Stimulated activated CD4-positive, alpha-beta T cell treated with anti-CD3 and anti-CD28 coated beads, Interleukin-15, amount 100 ng/mL, for 24 hours (primary cell): ENCODE measurements at places on chromosomes 3 and 15.

DNA sequence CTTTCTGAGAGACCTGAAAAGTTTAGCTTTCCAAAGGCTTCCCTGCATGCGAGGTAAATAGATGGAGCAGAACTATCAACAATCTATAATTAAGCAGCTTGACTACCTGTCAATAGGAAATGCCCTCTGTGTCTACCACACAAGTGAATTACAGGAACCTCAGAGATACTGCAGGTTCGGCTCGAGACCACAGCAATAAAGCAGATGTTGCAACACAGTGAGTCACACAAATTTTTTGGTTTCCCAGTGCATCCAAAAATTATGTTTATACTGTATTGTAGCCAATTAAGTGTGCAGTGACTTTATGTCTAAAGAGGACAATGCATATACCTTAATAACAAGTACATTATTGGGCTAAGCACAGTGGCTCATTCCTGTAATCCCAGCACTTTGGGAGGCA is 252.0 kb downstream of the UBE2E2 start:
- DNase-seq = no peak

GRCh38 chr15:40081691-40082194 is 26.9 kb downstream of the BMF start:
- DNase-seq = no peak

- no peak for DNase-seq
Measured at GRCh38 chr3:38853011-38853410, 37.0 kb upstream of the SCN10A start.

GRCh38 chr3:53763353-53763752 is 82.9 kb downstream of the CHDH start:
- no peak for DNase-seq

- no peak for DNase-seq
Measured at GRCh38 chr3:50169232-50169832, 14.2 kb downstream of the SEMA3F start.

GRCh38 chr15:77654975-77655374 is 22.3 kb upstream of the LINGO1 start:
- DNase-seq = no peak

- DNase-seq = peak; percentile 33
Measured at GRCh38 chr15:64622410-64623260, 152.8 kb downstream of the RBPMS2 start.

- DNase-seq = no peak
Measured at GRCh38 chr3:185270956-185271332, 17.1 kb upstream of the EHHADH start.

DNA sequence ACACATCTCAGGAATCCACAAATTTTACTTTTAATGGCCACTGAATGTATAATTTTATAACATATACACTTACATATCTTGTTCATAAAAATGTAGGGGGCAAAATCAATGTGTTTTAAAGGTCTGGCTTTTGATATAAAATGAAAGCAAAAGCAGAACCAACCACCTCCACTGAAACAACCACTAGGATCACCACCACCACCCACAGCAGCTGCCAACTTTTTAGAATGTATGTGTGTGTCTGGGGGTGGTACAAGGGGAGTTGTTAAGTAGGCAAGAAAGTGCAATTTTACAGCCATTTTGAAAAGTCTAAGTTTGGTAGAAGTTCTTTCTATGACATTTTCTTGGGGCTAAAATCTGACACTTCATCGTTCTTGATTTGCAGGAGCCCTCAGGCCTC is 44.0 kb downstream of the OTOL1 start:
- DNase-seq = no peak

GRCh38 chr15:81280696-81281455 is 43.1 kb downstream of the STARD5 start:
- DNase-seq = no peak

GRCh38 chr3:190577225-190577624 is 63.3 kb downstream of the IL1RAP start:
- DNase-seq = peak; percentile 12

GRCh38 chr3:5277612-5278236 is 90.2 kb downstream of the EDEM1 start:
- no peak for DNase-seq

- no peak for DNase-seq
Measured at GRCh38 chr15:94253742-94254141, 22.4 kb downstream of the MCTP2 start.

- no peak for DNase-seq
Measured at GRCh38 chr15:68371160-68371559, 60.8 kb downstream of the ITGA11 start.

DNA sequence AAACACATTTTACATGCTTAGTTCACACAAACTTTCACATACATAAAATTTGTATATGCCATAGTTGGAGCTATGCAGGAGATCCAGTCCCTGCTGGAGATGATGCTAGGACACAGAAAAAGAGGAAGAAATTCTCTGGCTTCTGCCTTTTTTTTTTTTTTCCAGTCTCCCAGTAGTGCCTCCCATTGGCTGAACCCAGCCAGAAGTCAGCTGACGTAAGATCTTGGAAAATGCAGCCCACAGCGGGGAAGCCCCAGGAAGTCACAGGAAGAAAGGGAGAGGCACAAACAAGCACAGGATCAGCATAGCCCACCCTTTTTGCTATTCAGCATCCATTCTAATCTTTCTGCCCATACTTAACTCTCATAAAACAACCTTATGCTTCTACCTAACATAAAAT is 38.5 kb downstream of the SCN11A start:
- DNase-seq = no peak

DNA sequence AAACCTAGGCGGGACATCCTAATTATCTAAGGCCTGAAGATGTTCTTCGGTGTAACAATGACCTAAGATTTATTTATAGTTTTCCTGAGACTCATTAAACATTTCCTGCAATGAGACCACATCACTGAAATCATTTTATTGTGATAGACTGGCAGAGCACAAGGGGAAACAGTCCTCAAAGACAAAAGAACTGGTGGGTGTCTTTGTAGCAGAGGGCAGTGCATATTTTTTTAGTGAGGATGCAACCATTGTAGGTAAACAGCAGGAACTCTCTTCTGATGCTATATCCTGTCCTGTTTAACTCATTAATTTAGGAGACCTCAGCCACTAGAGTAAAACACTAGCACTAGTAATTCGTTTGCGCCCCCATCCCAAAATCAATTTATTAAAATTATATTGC is 100.0 kb downstream of the MAGI1 start:
- no peak for DNase-seq

GRCh38 chr15:67543348-67543718 is 830 bp downstream of the MAP2K5 start:
- no peak for DNase-seq

DNA sequence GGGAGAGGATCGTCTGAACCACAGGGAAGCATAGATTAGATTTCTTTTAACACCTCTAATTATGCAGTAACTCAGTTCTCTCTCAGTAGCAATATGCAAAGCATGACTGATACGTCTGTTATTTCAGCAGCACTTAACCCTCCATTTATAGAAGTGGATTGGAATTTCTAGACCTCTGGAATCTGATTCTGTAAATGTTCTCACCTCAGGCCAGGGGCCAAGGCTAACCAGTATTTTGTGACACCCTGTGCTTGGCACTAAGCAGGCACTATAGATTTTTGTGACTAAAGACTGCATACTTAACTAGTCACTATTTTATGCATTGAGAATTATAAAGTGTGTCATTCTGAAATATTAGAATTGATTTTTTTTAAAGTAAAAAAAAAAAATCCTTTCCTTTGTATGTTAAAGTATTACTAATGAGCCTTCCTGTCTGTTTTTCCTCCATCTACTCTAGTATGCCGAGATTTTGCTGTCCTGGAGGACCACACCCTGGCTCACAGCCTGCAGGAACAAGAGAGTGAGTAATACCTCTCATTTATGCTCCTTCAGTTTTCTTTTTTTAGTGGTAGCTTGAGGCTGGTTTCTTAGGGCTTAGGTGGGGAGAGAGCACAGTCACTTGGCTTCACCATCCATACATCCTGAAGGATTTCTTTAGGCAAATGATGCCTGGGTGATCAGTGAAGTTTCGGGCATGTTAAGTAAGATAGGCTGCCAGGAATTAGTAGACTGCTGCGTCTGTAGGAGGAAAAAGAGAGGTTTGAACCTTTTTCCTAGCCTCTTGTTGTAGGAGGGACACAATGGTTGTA is 26.5 kb upstream of the UTS2B start:
- no peak for DNase-seq

DNA sequence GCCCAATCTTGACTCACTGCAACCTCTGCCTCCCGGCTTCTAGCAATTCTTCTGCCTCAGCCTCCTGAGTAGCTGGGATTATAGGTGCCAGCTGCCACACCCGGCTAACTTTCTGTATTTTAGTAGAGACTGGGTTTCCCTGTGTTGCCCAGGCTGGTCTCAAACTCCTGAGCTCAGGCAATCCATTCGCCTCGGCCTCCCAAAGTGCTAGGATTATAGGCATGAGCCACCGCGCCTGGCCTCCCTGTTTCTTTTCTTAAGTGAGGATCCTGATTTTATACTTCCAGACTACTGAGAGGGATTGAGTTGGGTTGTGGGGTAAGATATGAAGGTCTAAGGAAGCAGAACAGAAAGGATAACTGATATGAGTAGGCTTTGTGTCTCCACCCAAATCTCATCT is 106.8 kb downstream of the CNTN3 start:
- DNase-seq = no peak

DNA sequence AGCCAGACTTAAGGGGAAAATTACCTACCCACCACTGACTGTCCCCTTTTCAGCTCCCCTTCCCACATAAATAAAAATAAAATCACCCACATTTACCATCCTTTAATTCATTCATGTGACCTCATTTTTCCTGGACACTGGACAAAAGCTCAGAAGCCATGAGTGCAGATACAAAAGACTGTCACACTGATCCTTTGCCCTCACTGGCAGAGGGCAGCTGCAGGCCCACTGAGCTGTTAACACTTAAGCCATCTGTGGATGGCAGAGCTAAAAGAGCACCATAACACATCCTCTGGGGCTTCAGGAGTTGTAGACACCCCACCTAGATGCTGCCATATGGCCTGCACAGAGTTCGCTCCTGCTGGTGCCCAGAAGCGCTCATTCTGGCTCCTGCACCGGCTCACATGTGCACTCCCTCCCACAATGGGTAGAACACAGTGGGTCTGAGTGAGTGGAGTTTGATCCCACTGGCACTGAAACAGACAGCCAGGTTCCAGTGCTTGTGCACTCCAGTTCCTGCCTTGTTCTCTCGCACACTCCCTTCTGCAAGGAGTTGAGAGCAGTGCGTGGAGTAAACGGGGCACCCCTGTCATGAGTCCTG is 38.8 kb downstream of the EDC3 start:
- DNase-seq = no peak

DNA sequence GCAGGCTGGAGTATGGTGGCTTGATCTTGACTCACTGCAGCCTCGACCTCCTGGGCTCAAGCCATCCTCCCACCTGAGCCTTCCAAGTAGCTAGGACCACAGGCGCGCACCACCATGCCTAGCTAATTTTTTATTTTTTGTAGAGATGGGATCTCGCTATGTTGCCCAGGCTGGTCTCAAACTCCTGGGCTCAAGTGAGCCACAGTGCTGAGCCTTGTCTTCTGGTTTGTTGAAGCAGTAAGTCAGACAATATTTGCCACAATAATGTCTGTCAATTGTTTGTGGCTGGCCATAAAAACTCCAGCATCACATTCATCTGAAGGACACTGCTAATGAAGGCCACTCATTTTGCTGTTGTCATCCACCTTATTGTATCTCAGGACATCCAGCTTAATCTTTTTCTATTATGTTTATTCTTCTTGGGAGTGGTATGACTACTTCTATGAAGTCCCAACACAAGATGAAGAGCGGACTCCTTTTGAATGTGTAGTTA is 185.9 kb downstream of the FNDC3B start:
- no peak for DNase-seq

- no peak for DNase-seq
Measured at GRCh38 chr3:164620423-164620822, 457.9 kb downstream of the SI start.

DNA sequence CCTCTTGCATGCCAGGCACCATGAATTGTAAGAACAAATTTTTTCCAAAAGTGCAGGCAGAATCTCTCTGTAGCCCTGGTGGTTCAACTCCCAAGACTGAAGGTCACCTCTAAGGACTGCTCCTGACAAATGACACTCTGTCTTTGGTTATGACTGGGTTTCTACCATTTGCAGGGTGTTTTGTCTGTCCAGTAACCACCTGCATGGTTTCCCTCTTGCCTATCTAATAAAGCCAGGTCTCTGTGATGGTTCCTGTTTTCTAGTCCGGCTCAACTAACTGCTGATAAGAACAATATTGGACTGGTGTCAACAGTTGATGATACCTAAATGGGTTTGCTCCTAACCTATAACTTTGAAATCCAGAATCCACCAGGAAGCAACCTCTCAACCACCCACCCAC is 43.7 kb downstream of the ATP8B4 start:
- no peak for DNase-seq

- no peak for DNase-seq
Measured at GRCh38 chr3:122435950-122436349, 20.1 kb upstream of the WDR5B start.

DNA sequence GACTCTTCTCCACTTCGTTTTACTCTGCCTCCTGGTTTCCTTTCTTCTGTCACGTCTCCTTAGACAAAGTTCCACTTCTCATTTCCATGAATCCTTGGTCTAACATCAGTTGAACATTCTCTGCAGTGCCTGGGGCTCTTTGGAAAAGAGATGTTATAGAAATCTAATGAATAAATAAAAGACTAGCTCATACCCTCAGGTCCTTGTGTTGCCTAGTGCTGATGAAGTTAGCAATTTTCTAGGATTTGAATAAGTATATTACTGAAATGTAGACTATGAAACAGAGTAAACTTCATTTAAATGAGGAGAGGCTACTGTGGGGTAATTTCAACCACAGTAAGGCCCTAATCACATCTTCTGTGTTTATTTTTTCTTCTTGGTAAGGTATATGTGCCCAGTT is 146.9 kb upstream of the CADPS start:
- no peak for DNase-seq

- no peak for DNase-seq
Measured at GRCh38 chr15:49492830-49493229, 69.8 kb downstream of the FGF7 start.

DNA sequence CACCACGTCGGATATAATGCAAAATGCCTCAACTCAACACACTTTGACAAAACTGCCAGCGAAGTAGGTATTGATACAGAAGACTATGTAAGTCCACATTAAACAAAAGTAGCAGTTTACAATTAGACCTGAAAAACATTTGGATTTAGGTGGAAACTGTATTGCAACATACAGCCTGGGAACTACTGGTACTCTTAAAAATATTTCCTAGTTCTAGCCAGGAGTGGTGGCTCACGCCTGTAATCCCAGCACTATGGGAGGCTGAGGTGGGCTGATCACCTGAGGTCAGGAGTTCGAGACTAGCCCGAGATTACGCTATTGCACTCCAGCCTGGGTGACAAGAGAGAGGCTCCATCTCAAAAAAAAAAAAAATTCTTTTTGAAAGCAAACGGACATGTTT is 246.2 kb downstream of the ZBTB20 start:
- no peak for DNase-seq

GRCh38 chr3:151402349-151402748 is 17.8 kb upstream of the P2RY12 start:
- no peak for DNase-seq
